Glomerular endothelial cell (primary cell): ENCODE measurements at places on chromosomes 11 and 22.
A peak's percentile ranks its signal among the peaks of the same experiment; 100 is the strongest.

DNA sequence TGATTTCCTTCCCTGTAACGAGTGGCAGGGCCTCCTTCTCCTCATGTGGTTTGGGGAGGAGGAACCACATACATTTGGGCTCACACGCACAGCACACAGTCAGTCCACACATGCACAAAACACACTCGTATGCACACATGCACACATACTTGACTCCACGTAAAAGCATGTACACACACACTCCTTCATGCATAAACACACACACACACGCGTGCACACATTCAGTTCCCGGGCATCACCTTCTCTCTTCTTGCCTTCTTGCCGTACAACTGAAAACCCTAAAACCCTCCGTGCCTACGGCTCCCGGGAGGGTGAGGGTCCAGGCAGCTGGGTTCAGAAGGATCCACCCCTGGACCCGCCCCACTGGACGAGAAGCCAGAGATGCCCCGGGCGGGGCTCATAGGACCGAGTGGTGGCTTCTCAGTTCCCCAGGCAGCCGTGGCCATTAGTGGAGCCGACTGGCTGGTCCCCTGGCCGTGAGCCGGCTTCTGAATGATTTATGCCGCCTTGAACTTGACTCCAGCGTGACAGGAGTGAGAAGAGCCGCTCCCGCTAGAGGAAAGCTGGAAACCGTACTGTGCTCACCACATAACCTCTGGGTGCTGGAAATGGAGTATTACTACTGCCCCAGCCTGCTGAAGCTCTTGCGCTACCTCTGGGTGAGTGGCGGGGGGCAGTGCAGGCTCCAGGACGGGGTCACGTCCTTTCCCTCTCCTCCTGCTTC, 117.4 kb downstream of the KIAA1671 start:
- DNase-seq = no peak

DNA sequence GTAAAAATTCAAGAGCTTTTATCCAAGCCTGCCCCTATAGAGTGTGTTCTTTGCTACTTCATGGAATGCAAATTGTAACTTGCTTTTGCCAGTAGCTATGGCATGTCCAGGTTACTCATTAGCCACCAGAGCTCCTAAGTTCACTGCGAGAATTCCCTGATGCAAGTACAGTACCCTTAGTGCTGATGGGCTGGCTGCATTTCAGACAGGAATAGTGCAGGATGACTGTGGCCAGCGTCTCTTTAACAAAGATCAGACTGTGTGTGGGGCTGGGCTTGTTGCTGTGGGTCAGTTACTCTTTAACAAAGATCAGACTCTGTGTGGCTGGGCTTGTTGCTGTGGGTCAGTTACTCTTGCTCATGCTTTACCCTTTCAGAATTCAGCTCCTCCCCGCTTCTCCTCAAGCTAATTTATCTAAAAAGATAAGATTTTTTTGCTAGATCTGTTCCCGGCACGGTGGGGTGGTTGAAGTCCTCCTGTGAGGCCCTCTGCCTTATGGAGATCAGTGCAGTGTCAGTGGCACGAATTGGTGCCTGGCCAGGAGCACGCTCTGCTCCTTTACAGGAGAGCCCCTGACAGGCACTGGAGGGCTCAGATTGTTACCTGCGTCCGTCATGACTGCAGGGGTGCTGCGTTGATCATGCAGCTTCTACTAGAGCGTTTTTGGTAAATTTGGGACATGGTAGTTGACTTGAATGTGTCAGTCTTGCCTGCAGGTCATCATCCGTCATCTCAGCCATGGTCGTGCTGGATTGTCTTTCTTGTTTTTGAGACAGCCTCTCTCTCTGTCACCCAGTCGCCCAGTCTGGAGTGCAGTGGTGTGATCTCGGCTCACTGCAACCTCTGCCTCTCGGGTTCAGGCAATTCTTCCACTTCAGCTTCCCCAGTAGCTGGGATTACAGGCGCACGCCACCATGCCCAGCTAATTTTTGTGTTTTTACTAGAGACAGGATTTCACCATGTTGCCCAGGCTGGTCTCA, 27.0 kb downstream of the AP2A2 start:
- no peak for DNase-seq

- DNase-seq = no peak
Measured at GRCh38 chr11:10398525-10398924, 56.5 kb upstream of the AMPD3 start.

DNA sequence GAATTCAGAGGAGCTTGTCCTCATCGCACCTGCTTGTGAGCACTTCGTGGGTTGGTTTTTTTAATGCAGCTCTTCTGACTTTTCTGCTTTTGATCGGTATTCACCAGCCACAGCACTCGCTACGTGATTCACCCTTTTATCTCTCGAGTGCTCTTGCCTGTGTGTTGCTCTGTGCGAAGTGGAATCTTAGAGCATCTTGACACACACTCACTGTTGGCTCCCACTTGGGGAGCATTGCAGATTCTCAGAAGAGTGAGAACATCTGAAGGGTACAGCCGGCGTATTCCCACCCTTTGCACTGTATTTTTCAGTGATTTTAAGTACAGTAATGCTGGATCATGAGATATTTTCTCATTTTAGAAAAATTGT, 10.9 kb downstream of the TNNT3 start:
- no peak for DNase-seq

DNA sequence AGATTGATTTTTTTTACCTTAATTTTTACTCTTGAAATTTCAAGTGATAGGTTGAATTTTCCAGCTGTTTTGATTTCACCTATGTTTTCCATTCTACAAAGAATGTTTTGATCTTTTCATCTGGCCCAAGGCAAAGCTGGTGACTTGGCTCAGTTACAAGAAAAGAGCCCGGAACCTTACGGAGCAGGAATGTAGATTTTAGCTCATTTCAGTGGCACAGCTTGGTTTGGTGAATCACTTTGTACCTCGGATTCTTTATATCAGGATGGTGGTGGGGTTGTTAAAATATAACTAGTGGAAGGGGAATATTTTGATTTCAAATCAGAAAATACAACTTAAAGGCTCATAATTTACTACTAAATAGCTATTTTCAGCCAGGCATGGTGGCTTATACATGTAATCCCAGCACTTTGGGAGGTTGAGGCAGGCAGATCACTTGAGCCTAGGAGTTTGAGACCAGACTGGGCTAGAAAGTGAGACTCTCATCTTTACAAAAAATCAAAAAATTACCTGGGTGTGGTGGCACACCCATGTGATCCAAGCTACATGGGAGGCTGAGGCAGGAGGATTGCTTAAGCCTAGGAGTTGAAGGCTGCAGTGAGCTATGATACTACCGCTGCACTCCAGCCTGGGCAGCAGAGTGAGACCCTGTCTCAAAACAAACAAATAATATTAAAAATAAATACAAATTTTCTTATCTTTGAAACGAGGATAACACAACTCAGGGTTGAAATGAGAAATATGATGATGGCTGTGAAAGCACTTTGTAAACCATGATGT, 9.4 kb upstream of the GRIK4 start:
- DNase-seq = no peak

DNA sequence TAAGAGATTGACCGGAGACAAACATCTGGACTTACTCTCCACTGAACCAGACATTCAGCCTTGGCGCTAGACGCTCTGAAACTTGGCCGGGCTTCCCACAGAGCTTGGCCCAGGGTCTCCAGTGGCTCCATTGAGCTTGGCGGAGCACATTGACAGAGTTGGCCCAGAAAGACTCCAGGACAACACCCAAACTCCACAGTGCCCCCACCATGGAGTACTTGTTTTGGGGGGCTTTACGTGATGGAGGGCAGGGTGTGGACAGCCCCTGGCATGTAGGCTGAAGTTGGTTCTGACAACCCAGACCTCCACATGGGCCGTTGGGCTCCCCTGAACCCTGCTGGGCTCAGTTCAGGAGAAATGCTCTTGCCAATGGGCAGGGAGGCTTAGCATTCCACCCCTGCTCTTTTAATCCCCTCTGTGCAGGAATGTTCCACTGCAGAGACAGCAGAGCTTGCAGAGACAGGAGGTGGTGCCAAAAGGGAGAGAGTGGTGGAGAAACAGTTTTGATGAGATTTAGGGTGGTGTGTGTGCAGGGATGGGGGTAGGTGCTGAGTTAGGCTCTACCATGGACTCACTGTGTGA, 102.4 kb upstream of the TIMP3 start:
- no peak for DNase-seq

DNA sequence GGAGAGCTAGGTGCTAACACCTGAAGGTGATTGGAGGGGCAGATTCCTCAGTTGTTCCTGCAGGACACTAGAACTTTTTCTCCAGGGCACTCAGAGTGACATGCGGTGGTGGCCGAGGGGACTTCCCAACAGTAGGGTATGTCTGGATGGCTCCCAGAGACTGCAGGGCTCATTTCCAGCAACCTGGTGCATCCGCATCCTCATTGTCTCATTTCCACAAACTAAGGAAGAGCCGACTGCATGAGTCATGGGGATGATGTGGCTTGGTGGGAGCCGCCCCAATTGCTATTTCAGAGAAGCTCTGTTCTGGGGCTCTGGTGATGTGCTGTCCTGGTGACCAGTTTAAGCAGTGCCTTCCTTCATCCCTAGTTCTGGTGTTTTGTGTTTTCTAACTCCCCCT, 2.8 kb upstream of the ROBO4 start:
- DNase-seq = no peak

GRCh38 chr11:3946455-3947017, 91.1 kb downstream of the STIM1 start:
- no peak for DNase-seq

DNA sequence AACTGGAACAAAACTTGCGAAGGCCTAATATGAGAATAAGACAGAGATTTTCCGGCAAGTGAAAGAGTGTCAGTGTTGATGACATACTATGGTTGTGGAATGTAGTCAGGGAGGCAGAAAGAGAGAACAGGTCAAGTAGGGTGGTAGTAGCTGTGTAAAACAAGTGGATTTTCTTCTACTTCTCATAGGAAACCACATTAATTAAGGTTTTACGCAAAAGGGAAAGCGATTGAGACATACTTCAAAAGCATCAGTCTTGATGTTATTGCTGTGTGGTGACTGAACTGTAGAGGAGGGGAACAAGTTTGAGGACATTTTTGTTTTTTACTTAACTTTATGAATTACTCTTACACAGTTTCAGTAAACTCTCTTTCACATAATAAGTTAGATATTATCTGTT, 186.0 kb upstream of the CNTN5 start:
- DNase-seq = no peak

DNA sequence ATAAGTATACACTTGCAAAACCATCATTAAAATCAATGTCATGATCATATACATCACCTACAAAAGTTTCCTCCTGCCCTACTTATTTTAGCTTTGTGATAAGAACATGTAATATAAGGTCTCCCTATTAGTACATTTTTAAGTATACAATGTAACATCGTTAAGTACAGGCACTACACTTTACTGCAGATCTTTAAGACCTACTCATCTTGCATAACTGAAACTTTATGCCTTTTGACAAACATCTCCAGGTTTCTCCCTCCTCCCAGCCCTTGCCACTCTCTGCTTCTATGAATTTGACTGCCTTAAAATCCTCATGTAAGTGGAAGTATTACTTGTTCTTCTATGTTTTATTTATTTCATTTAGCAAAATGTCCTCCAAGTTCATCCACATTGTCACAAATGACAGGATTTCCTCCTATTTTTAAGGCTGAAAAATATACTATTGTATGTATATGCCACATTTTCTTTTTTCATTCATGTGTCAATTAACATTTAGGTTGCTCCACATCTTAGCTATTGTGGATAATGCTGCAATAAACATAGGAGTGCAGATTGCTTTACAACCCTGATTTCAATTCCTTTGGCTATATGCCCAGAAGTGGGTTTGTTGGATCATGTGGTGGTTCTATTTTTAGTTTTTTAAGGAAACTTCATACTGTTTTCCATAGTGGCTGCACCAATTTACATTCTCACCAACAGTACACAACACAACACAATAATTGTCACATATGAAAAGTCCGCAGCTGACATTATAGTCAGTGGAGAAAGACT, 471.1 kb upstream of the ANO3 start:
- peak; percentile 55 for DNase-seq

GRCh38 chr11:70584498-70585235, 186.3 kb downstream of the CTTN start:
- no peak for DNase-seq

GRCh38 chr11:31823644-31824331, 12.7 kb upstream of the PAX6 start:
- DNase-seq = no peak
